ENCODE measurements at places on chromosomes 11 and 22.

DNA sequence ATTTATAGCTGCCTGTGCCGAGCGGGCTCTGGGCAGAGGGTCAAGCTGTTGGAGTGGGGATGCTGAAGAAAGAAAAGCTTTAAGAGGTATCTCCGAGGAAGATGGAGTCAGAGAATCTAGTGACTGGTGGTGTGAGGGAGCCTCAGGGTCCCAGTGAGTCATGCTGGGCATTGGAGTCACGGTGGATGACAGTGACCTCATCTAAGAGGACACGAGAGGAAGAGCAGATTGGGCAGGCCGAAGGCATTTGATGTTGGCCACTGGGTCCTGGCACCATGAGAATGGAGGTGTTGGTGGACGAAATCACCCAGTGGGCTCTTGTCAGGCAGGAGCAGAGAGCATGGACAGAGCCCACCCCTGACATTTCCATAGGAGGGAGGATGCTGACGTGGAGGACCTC, 68.4 kb downstream of the TBC1D22A start:
- no peak for DNase-seq
- no peaks in the 10 kb centered on the region for H3K4me1 ChIP-seq
- H3K4me3 ChIP-seq = no peak overlapping the region
- no peaks in the 10 kb centered on the region for H3K27me3 ChIP-seq
- H3K36me3 ChIP-seq = peaks cover 42% of the 10 kb centered on the region

- no peak for DNase-seq
- peaks cover 19% of the 10 kb centered on the region for H3K4me1 ChIP-seq
- no peak overlapping the region for H3K4me3 ChIP-seq
- no peaks in the 10 kb centered on the region for H3K27me3 ChIP-seq
- peaks cover 6% of the 10 kb centered on the region for H3K36me3 ChIP-seq
These were observed 5.0 kb downstream of the BSCL2 start for GRCh38 chr11:62702246-62702645.

DNA sequence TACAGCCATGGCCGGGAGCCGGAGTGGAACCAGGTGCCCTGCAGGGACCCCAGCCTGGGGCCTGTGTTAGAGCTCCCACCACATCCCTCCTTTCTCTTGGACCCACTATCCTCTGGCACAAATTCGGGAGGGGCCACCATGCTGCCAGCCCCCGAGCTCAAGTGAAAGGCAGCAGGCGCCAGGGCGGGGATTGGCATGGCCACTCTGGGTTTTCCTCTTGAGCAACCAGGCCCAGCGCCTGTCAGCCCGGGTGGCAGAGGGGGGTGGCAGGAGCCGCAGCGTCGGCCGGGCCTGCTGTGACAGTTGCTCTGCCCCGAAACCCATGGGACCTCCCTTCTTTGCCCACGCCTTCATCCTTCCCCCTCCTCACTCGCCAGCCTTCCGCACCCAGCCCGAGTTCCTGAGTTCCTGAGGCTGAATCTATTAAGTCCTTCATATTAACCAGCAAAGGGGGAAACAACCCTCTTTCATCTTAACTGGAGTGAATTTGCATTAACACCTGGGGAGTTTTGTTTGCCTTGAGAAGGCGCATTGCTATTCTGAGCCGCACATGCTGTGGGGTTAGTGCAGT, 16.8 kb upstream of the CABP7 start:
- H3K4me3 ChIP-seq = no peak overlapping the region
- no peaks in the 10 kb centered on the region for H3K36me3 ChIP-seq
- DNase-seq = no peak
- no peaks in the 10 kb centered on the region for H3K27me3 ChIP-seq

GRCh38 chr11:31199378-31199777, 170.2 kb downstream of the DCDC1 start:
- DNase-seq = no peak
- no peak overlapping the region for H3K27ac ChIP-seq
- no peaks in the 10 kb centered on the region for H3K4me1 ChIP-seq

DNA sequence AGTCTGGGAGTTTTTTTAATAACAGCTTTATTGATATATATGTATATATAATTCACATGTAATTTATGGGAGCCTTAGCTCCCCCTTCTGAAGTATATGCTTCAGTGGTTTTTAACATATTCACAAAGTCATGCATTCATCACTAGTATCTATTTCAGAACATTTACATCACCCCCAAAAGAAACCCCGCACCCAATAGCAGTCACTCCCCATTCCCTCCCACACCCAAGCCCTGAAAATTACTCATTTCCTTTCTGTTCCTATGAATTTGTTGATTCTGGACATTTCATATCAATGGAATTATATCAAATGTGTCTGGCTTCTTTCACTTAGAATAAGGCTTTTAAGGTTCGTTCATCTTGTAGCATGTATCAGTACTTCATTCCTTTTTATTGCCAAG, 35.6 kb upstream of the SYT7 start:
- H3K36me3 ChIP-seq = no peaks in the 10 kb centered on the region
- no peak overlapping the region for H3K4me3 ChIP-seq
- no peaks in the 10 kb centered on the region for H3K4me1 ChIP-seq
- no peaks in the 10 kb centered on the region for H3K27me3 ChIP-seq
- no peak overlapping the region for H3K27ac ChIP-seq

DNA sequence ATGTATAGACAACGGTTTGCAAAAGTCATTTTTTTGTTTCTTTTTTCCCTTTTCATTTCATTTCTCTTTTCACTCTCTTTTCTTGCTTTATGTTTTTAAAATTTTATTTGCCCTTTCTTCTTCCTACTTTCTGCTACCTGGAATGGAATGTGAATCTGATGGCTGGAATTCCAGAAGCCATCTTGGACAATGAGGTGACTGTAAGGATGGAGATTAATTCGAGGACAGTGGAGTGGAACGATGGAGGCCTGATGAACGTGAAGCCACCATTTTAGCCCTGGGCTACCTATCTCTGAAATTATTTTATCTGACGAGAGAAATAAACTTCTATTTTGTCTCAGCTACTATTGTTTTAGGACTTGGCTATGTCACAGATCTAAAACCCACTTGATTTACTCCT, 2.8 kb upstream of the POLA2 start:
- H3K27me3 ChIP-seq = no peaks in the 10 kb centered on the region
- peak overlapping the region; percentile 24 for H3K27ac ChIP-seq
- no peak for DNase-seq
- peaks cover 18% of the 10 kb centered on the region for H3K4me1 ChIP-seq
- no peak overlapping the region for H3K4me3 ChIP-seq

DNA sequence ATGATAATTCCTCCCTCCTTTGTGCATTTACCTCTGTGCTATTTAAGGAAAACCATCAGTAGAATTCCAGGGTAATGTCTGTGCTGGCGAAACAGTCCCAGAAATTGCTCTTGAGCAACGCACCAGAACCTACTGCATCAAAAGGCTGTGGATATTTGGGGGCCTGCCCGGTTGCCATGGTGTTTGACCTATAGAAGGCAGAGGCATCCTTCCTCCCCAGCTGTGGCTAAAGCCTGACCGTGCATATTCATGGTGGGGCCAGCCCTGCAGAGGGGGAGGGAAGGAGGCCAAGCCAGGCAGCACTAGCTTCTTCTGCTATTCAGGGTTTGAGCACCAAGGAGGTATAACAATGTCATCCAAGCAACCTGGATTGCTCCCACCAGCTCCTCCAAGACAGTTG, 215.0 kb upstream of the E2F8 start:
- H3K27ac ChIP-seq = no peak overlapping the region
- no peak for DNase-seq
- H3K36me3 ChIP-seq = no peaks in the 10 kb centered on the region
- H3K27me3 ChIP-seq = peaks cover 4% of the 10 kb centered on the region

DNA sequence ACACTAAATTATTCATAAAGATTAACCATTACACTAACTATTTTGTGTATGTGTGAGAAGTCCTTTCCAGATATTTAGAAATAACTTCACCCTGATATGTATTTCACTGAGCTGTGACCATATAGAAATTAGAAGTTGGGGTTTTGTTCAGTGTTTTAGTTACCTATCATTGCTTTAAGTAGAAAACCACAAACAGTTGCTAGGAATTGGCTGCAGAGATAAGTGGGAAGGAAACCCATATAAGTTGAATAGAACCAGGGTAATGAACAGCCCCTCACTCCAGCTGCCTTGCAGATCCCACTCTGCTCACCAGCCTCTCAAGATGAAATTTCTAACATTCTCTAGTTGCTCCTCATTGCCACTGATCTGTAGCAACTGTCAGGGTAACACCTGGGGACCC, 10.3 kb downstream of the SRSF8 start:
- H3K4me1 ChIP-seq = no peaks in the 10 kb centered on the region
- no peak overlapping the region for H3K4me3 ChIP-seq
- H3K27me3 ChIP-seq = no peaks in the 10 kb centered on the region
- H3K36me3 ChIP-seq = no peaks in the 10 kb centered on the region

DNA sequence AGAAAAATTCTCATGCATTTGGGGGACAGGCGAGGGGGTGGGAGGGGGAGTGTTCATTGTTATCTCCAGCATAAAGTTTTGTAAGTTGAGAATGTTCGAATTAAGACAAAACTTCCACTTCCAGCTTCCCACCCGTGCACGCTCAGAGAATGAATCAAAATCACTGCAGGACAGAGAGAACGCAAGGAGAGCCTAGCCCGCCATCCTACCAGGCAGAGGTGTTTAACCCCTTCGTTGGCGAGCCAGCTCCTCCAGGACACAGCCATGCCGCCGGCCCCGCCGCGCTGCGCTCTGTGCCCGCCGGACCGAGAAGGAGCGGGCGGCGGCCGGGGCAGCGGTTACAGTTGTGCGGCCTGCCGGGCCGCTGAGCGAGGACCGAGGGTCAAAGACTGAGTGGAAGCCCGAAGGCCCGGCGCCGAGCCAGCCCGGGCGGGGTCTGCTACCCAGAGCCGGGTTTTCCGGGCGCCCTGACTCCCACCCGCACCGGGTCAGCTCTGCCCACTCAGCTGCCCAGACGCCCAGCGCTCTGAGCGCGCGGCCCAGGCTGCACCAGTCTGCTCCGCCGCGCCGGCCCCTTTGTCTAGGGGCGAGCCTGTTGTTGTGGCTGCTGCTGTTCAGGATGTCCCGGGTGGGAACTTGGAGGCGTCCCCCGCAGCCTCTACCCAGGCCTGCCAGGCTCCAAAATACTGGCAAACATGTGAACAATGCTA, at the start of gene NOX4:
TSS of gene NOX4 (minus strand) at position 395 of the 710 bp plus-strand sequence. CDS start at position 266, 129 bp downstream.
- DNase-seq = no peak
- H3K27me3 ChIP-seq = no peaks in the 10 kb centered on the region
- H3K4me1 ChIP-seq = no peaks in the 10 kb centered on the region
- H3K4me3 ChIP-seq = no peak within 1 kb of the TSS
- no peaks in the 10 kb centered on the region for H3K36me3 ChIP-seq

- H3K27me3 ChIP-seq = no peaks in the 10 kb centered on the region
- no peak overlapping the region for H3K4me3 ChIP-seq
- no peak overlapping the region for H3K27ac ChIP-seq
- H3K4me1 ChIP-seq = no peaks in the 10 kb centered on the region
These were observed 932 bp downstream of the IRAG1 start for GRCh38 chr11:10692531-10693115.

DNA sequence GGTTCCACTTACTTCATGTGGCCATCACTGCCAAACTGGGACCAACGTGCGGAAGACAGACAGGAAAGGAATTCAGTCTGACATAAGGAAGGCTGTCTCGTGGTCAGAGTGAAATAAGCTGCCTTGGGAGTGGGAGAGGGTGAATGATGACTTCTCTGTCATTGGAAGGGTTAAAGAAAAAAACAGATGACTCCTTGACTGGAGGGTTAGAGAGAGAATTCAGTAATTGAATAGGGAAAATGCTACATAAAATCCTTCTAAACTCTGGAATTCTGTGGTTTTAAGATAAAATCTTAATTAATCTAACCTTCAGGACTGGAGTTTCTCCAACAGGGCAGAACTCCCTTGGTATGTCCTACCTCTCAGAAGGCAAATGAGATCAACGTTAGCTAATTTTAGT, 33.8 kb downstream of the RAB30 start:
- H3K4me3 ChIP-seq = no peak overlapping the region
- H3K36me3 ChIP-seq = no peaks in the 10 kb centered on the region
- DNase-seq = no peak
- H3K27ac ChIP-seq = no peak overlapping the region
- no peaks in the 10 kb centered on the region for H3K27me3 ChIP-seq

- H3K27me3 ChIP-seq = no peaks in the 10 kb centered on the region
- no peak for DNase-seq
- H3K27ac ChIP-seq = no peak overlapping the region
- H3K4me3 ChIP-seq = no peak overlapping the region
- H3K36me3 ChIP-seq = no peaks in the 10 kb centered on the region
- no peaks in the 10 kb centered on the region for H3K4me1 ChIP-seq
These were observed 13.2 kb downstream of the ZNF70 start for GRCh38 chr22:23737696-23738095.

- H3K27ac ChIP-seq = no peak overlapping the region
- no peak for DNase-seq
- no peaks in the 10 kb centered on the region for H3K27me3 ChIP-seq
- H3K4me1 ChIP-seq = no peaks in the 10 kb centered on the region
These were observed 84.0 kb downstream of the SWAP70 start for GRCh38 chr11:9747828-9748227.

GRCh38 chr11:33622806-33623205, 77.8 kb downstream of the C11orf91 start:
- no peak for DNase-seq
- H3K27me3 ChIP-seq = no peaks in the 10 kb centered on the region

DNA sequence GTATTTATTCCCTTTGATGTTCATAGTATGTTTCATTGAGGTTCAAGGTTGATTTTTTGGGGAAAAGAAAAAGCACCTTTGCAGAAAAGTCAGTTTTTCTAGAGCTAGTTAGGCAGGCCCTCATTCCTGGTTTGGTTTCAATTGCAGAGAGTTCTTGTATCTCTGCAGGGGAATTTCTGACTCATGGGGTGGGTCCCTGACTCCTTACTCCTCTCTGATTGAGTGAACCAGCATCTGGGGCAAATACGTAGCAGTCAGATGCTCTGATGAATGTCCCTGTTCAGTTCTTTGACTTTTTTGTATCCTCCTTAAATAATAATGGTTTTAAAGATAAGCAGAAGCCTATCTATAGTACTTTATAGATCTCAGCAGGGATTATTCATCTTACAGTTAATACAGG, 7.7 kb upstream of the NCR3LG1 start:
- H3K36me3 ChIP-seq = no peaks in the 10 kb centered on the region
- no peak overlapping the region for H3K4me3 ChIP-seq
- H3K4me1 ChIP-seq = no peaks in the 10 kb centered on the region
- H3K27ac ChIP-seq = no peak overlapping the region
- DNase-seq = no peak

- peaks cover 19% of the 10 kb centered on the region for H3K4me1 ChIP-seq
- H3K27me3 ChIP-seq = no peaks in the 10 kb centered on the region
- H3K27ac ChIP-seq = no peak overlapping the region
- no peak overlapping the region for H3K4me3 ChIP-seq
- H3K36me3 ChIP-seq = no peaks in the 10 kb centered on the region
- no peak for DNase-seq
These were observed 1.3 kb downstream of the PIK3C2A start for GRCh38 chr11:17206463-17206862.

DNA sequence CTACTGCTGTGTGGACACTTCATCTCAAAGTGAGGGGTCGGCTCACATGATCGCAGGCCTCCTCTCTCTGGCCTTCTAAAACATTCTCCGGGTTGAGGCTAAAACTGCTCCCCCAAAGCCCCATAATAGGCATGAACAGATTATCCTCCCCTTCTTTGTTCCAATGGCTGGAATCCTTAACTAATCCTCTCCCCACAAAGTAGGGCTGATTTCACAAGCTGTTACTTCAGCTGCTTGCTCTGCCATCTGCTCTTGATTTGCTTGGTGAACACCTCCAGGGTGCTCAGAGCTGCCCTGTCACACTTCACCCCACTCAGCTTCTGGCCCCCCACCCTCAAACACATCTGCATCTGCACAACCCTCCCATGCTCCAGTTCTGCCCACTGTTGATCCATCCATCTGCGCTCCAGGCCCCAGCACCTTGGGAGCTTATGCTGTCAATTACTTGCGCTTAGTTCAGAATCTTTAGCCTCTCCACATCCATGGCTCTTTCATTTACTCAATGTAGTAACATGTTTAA, 173.1 kb upstream of the API5 start:
- DNase-seq = no peak
- H3K27me3 ChIP-seq = no peaks in the 10 kb centered on the region
- no peak overlapping the region for H3K27ac ChIP-seq
- H3K36me3 ChIP-seq = no peaks in the 10 kb centered on the region
- no peaks in the 10 kb centered on the region for H3K4me1 ChIP-seq
